MV-4-11 (cell line): ENCODE measurements at places on chromosomes 11 and 22.
A peak's percentile ranks its signal among the peaks of the same experiment; 100 is the strongest.

DNA sequence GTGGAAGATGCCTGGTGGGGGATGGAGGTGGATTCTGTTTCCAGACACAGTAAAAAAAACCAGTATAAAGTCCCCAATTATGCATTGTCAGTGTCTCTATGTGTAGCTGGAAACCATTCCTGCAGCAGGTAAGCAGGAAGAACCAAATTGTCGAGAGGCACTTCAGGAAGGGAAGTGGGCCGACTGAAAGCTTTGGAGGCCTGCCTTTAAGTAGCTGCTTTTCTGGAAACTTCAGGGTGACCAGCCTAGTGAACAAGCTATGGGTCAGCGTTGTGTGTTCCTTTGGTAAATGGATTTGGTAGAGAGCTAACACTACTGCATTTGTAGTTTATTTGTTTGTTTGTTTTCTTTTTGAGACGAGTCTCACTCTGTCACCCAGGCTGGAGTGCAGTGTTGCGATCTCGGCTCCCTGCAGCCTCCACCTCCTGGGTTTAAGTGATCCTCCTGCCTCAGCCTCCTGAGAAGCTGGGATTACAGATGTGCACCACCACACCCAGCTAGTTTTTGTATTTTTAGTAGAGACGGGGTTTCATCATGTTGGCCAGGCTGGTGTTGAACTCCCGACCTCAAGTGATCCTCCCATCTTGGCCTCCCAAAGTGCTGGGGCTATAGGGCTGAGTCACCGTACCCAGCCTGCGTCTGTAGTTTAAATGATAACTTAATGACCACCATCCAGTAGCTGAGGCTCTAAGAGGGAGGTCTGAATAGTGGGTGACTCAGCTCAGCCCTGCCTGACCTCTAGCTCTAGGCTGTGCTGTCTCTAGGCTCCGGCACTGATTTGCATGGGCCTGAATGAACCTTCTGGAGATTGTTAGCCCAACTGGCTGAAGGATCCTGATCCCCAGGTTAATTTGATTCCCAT is 12.8 kb downstream of the PTPRJ start:
- DNase-seq, result peak; percentile 90

DNA sequence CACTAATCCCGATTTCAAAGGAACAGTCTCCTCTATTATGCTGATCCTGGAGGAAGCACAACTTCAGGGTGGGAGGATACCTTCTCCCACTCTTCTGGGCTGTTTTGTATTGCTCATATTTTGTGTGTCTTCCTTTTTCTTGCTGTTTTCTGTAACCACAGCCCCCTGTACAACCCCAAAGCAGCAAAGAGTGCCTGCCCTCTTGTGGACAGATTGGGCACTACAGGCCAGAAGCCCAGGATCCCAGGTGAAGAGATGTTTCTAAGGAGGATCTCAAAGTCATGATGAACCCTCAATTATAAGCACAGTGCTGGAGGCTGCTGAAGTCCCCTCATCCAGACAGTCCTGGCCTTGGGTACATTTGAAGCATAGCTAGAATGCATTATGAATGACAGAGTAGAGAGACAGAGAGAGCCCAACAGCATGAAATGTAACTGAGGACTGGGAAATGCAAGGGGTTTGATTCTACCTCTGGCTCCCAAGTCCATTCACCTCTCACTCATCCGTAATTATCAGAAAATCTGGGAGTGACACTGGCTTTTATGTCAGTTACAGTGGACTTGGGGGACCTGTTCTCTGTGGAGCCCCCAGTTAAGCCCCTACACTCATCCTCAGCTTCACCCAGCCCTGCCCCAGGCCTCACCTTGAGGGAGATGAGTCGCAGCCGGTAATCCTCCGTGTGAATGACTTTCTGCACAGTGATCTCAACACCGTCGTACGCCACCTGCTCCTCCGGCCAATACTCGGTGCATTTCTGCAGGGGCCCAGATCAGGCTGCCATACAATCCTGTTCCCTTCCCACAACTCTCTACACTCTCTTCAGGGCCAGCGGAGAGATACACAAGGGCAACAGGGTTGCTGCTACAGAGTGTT is 6.2 kb upstream of the IGSF22 start:
- DNase-seq, result peak; percentile 47

- no peak for DNase-seq
Observed at GRCh38 chr22:31279327-31279669, 13.0 kb downstream of the PIK3IP1 start.

GRCh38 chr22:29408940-29409339 is 20.6 kb upstream of the AP1B1 start:
- peak; percentile 57 for DNase-seq

DNA sequence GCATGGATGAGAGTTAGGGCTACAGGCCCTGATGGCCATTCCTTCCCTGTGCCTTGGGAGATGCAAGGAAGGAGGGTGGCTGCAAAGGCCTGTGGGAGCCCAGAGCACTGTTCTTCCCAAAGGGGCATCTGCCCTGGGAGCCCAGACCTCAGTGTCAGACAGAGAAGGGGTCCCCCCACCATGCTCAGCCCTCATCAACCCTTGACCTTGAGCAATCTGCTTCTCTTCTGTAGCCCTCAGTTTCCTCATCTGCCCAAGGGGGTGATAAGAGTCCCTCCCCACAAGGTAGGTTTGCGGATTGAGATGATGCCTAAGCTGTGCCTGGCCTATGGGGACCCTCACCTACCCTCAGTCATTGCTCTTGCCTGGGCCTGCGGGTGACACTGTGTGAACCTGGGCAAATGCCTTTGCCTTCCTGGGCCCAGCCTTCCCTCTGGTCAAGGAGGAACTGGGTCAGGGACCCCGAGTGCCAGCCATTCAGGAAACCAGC is 47.5 kb downstream of the IGLL5 start:
- DNase-seq, result no peak

- DNase-seq, result no peak
Observed at GRCh38 chr11:61491736-61492395, 16.7 kb upstream of the LRRC10B start.

DNA sequence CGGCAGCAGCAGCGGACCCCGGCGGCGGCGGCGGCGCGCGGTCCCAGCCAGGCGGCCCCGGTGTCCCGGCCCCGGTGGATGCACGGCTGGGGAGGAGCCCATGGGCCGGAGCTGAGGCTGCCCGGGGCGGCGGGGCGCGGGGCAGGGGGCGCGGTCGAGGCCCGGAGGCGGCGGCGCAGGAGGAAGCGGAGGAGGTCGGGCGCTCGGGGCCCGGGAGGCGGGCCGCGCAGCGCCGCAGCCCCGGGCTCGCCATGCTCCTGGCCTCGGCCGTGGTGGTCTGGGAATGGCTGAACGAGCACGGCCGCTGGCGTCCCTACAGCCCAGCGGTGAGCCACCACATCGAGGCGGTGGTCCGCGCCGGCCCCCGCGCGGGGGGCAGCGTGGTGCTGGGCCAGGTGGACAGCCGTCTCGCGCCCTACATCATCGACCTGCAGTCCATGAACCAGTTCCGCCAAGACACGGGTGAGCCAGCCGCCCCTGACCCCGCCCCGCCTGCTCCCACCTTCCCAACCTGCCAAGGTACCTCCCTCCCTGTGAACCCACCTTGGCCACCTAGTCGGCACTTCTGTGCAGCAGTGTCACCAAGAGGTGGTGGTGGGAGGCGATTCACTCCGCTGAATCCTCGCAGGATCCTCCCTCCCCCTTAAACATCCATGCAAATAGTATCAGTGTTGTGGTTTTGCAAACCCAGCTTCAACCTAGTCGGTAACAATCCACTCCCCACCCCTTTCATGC is 580 bp downstream of the DTX4 start:
- DNase-seq, result peak; percentile 17

DNA sequence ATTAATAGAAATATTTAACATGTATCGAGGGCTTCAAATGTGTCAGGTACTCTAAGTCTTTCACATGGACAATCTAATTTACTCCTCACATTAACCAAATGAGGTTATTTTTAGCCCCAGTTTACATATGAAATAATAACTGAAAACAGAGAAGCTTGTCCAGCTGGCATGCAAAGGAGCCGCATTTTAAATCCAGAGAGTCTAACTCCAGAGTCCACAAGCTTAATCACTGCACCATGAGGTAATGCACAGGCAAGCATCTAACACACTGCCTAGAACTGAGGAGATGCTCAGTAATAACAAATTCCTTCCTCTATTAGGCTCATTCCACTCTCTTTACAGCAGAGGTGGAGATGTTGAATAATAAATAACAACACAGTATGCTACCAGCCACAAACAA is 165.7 kb upstream of the GUCY1A2 start:
- no peak for DNase-seq

GRCh38 chr22:27636716-27637508 is 164.6 kb downstream of the MN1 start:
- no peak for DNase-seq

DNA sequence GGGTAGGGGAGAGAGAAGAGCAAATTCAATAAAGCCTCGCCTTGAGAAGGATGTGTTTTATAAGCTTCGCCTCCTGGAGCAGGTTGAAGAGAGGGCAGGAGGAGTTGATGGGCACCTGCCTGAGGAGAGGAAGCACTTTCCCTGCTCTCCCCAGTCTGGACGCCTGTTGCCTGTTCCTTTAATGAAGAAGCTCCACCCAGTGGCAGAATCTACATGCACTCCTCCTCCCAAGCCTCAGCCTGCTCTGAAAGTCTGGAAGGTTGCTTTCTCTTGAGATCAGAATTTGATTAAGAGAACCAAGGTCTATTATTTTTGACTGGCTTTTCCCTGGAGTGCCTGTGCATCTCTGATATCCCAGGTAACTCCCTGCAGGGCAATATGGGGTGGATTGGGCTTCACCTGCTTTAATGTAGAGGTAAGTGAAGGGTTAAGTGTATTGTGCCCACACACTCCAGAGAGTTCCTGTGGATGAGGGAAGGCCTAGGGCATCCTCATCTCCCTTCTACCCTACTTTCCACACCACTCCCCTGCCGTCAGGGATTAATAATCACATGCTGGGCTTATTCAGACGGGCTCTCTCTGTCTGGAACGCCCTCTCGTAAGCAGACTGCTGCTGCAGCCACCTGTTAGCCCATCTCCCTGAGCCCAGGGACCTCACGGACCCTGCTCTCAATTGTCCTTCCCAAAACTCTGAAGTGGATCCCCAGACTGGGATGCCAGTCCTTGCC is 22.3 kb downstream of the NTM start:
- DNase-seq, result peak; percentile 45

GRCh38 chr22:37953437-37954179 is at the start of the genes C22orf23 and POLR2F:
TSS of gene C22orf23 (minus strand) at chr22:37953601. CDS start at chr22:37953149, 452 bp downstream.
TSS of gene POLR2F (plus strand) at chr22:37953699. CDS start at chr22:37953788, 89 bp downstream.
- DNase-seq, result peak; percentile 94

DNA sequence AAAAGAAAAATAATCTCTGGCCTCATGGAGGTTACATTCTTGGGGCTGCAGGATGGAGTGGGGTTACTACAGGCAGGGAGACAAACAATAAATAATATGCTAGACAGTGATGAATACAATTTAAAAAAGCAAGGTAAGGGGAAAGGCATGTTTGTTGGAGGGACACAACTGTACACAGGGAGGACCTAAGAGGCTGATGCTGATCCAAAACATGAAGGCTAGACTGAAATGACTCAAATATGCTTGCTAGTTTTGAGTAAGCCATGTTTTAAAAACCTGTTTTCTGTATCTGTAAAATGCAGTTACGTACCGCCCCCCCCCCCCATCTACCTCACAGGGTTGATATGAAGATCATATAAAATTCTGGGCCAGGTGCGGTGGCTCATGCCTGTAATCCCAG is 44.0 kb downstream of the EIF4ENIF1 start:
- no peak for DNase-seq

DNA sequence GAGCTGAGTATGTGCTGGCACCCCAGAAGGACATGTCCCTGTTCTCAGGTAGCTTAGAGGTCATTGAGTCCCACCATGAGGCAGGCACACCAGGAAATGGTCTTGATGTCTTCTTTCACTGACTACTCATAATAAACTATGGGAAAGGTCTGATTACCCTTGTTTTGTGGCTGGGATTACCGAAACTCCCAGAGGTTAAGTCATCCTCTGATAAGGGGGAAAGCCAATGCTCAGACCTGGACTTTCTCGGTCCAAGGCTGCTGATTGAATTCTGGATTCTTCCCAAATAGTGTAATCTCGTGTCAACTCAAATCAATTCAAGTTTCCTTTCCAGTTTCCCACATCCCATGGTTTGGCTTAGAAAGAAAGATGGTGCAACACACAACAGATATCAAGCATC is 3.7 kb upstream of the CD44 start:
- DNase-seq, result no peak

DNA sequence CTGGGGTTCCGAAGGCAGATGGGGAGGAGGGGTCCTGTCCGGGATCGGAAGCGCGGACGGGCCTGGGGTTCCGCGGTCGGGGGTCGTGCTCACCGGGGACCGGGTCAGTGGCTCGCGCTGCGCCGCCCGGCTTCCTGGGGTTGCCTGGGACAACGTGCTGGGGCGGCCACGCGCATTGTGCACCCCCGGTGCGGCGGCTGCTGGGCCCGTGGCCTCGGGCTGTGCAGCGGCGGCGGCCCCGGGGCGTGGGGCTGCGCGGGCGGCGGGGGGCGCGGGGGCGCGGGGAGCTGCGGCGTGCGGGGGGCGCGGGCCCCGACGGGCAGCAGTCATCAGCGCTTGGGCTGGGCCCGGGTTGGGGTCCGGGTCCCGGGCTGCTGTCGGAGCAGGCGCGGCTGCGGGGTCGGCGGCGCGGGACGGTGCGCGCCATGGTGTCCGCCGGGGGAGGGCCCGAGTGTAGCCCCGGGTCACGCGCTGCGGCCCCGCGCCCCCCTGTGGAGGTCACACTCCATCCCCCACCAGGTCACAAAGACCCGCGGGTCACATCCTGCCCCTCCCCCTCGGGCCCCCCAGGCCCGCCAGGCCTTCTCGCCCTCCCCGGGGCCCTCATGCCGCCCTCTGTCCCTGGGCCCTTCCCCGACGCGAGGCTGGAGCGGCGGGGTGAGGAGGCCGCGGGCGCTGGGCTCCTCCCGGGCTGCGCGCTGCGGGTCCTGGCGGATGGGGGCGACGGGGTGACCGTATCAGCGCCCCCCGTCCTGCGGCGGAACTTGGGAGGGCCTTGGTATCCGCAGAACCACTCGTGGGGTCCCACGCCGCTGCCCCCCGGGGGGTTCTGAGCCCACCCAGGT is at the start of gene TTLL8:
Gene TTLL8, minus strand, starts transcription at position 238 of the 845 bp plus-strand sequence.
- DNase-seq, result no peak

DNA sequence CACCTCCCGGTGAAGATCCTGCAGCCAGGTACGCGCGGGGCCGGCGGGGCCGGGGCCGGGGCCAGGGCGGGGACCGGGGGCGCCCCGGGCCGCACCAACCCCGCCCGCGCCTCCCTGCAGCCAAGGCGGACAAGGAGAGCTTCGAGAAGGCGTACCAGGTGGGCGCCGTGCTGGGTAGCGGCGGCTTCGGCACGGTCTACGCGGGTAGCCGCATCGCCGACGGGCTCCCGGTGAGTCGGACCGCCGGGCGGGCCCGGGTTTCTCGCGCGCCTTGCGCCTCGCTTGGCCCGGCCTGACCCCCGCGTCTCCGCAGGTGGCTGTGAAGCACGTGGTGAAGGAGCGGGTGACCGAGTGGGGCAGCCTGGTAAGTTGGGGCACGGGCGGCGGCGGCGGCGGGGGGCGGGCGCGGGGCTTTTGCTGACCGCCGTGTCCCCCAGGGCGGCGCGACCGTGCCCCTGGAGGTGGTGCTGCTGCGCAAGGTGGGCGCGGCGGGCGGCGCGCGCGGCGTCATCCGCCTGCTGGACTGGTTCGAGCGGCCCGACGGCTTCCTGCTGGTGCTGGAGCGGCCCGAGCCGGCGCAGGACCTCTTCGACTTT is 531 bp downstream of the PIM3 start:
- DNase-seq, result no peak

- no peak for DNase-seq
Observed at GRCh38 chr11:43269254-43269918, 42.4 kb upstream of the API5 start.
